ENCODE measurements at places on chromosomes 6 and 20.

GRCh38 chr6:11729076-11729475 is 49.5 kb downstream of the ADTRP start:
- DNase-seq, result peak; percentile 77

DNA sequence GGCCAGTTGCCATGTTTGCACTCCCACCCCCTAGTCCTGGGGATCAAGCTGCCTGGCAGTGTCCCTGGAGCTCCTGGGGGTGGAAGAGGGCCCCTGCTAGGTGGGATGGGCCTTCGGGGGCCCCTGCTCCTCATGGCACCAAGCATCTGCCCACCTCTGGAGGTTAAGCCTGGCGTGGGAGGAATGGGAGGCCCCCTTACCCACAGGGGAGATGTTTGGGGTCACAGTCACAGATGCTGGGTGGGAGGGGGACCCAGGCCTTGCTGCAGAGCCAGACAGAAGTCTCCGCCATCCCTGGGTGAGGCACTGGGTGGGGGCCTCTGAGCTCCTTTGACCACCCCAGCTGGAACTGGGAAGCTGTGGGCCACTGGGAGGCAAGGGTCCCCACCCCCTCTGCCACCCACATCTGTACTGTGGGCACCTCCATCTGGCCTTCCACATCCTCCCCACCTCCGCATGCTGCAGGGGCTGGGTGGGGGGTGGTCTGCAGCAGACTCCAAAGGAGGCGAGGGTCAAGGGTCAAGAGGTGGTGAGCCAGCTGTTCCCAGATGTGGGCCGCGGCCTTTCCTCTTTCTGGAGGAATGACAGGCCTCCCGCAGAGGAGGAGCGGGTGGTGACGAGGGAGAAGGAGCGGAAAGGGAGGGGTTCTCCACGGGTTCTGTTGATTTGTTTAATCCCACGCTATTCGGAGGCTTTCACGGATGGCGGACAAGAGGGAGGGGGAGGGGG is 41.5 kb downstream of the YTHDF1 start:
- no peak for DNase-seq

DNA sequence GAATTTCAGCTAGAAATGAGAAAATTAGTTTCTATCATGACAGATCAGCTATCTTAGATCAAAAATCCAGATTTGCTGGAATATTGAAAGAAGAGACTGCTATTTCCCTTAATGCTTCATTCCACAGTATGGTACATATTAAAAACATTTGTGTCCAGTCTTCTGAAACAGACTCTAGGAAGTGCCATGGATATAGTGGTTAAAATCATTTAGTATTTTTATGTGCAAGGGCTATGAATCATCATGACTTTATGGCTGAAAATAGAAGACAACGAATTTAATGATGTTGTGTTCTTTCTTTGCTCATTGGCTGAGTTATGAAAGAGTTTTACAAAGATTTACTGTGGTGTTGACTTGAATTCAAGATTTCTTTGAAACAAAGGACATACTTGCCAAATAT is 146.6 kb downstream of the ANKRD60 start:
- no peak for DNase-seq

DNA sequence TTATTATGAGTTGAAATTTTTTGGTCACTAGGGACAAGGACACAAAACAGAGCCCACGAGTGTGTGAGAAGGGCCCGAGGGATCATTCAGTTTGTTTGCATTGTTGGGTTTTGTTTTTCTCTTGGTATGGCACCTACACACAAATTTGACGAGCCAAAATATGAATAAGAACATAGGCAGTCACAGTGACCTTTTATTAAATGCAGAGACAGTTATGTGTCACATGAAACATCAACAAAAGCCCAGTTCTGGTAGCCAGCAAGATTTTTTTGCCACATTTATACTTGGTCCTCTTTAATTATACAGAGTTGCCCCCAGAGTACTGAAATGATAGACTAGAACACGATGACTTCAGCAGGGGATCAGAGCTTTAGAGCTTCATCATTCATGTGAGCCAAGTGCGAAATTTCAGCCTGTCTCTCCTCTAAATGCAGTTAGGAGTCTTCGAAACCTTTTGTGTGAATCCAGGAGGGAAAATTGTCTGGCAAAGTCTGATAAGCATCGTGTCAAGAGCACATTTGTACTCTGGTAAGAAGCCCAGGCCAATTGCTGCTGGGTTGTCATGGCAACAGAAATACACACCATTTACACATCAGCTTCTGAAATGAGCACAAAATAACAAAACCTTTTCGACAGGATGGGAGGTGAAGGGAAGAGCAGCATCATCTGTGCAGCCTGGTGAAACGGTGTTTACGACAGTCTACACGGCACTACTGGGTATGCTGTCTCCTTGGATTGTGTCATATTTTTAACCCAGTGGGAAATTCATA is 79.2 kb upstream of the RIPOR2 start:
- DNase-seq, result peak; percentile 56

DNA sequence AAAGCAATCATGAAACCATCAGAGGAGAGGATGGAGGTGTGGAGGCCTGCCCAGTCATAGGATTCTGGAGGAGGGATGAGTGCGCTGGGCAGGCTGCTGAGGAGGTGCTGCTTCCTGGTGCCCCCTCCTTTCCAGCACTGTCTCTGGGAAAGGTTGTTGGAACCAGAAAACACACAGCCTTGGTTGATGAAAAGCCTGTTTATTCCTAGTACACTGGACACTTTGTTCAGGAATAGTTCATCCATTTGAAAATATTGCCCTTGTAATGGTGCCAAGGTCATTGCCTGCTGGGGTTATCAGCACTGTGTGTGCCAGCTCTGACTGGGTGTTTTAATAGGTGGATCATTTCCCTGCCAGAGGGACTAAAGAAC is 83.7 kb upstream of the ARMC2 start:
- DNase-seq, result no peak

DNA sequence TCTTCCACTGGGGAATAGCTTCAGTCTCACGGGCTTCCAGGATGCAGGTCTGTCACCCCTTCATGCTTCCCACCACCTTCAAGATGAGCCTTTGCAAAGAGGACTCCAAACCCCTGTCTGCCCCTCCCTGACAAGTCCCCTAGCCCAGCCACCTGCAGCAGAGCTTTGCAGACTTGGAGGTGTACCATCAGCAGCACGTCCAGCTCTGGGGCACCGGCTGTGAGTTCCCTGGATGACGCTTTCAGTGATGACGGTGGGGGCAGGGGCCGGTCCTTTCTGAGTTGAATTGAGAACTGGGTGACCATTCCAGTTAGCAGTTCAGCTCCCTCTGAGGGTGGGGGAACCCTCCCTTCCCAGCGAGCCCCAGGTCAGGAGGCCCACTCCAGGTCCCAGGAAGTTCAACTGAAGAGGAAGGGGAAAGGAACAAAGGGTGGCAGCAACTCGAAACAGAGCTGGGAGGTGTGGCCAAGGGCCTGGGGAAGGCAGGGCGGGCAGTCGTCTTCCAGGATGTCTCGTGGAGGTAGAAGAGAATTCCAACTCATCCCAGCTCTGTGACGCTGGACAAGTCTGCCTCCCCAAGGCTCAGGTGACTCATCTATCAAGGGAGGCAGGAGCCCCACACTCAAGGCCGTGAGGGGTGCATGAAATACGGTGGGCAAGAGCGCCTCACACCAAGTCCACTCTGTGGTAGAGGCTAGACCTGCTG is 86.0 kb downstream of the PTPN1 start:
- no peak for DNase-seq

GRCh38 chr6:53410508-53411258 is 61.9 kb upstream of the ELOVL5 start:
- peak; percentile 70 for DNase-seq

- no peak for DNase-seq
Measured at GRCh38 chr6:151452750-151453427, 963 bp upstream of the RMND1 start.

- no peak for DNase-seq
Measured at GRCh38 chr20:63014710-63015109, 7.9 kb upstream of the BHLHE23 start.

DNA sequence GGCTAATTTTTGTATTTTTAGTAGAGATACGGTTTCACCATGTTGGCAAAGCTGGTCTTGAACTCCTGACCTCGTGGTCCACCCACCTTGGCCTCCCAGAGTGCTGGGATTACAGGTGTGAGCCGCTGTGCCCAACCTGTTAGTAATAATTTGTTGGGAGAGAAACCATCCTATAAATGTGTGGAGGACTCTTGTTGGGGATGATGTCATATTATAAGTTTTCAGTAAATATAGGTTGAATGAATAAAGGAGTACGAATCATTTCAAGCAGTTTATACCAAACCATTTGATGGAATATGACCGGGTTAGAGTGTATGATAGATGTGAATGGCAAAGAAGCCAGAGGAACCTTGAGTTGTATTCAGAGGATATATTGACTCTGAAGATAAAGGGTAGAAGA is 240.8 kb downstream of the SAMD5 start:
- DNase-seq, result no peak

DNA sequence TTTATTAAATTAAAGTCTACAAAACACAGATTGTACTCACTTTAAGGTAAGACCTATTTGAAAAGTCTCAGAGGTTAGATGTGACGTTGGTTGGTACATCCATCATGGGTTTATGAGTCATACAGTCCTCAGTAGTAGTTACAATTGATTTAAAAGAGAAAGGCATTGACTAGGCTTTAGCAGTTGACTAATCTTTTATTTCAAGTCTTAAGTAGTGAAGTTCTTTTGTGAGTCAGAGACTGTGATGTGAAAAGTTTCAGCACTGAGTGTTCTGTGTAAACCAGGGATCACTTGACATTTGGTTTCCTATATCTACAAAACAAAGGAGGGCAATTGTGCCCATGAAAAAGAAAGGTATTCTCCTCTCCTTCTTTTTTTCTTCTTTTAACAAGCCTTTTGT is 221.3 kb downstream of the GRIK2 start:
- no peak for DNase-seq

DNA sequence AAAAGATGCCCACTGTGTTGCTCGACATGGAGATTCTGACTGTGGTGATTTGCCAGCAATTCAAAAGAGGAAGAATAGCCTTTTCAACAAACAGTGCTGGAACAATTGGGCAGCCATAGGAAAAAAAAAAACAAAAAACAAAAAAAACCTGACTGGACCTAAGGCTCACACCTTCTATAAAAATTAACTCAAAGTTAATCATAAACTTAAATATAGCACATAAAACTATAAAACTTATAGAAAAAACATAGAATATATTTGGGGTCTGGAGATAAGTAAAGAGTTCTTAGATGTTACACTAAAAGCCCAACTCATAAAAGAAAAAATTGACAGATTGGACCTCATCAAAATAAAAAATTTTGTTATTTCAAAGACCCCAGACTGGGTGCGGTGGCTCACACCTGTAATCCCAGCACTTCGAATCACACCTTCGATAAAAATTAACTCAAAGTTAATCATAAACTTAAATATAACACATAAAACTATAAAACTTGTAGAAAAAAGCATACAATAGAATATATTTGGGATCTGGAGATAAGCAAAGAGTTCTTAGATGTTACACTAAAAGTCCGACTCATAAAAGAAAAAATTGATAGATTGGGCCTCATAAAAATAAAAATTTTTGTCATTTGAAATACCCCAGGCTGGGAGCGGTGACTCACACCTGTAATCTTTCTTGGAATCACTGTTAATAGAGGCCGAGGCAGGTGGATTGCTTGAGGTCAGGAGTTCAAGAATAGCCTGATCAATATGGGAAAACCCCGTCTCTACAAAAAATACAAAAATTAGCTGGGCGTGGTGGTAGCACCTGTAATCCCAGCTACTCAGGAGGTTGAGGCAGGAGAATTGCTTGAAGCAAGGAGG is 115.6 kb upstream of the FAM83B start:
- DNase-seq, result no peak

DNA sequence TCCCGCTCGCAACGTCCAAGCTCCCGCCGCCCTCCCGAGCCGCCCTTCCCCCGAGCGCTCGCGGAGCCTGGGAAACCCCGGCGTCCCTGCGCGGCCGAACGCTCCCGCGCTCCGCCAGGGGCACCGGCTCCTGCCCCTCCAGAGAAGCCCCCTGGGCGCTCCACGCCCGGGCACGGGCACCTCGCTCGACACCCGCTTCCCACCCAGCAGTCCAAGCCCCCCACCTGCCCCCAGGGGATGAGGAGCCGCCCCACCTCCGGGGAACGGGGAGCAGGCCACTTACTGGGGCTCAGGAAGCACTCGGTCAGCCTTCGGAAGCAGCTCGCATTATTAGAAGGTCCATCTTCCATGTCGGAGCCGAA is 1.4 kb downstream of the PDE10A start:
- DNase-seq, result no peak

- no peak for DNase-seq
Measured at GRCh38 chr20:36084897-36085613, 69.5 kb upstream of the EPB41L1 start.

- no peak for DNase-seq
Measured at GRCh38 chr6:149392093-149392492, 8.0 kb upstream of the SUMO4 start.

DNA sequence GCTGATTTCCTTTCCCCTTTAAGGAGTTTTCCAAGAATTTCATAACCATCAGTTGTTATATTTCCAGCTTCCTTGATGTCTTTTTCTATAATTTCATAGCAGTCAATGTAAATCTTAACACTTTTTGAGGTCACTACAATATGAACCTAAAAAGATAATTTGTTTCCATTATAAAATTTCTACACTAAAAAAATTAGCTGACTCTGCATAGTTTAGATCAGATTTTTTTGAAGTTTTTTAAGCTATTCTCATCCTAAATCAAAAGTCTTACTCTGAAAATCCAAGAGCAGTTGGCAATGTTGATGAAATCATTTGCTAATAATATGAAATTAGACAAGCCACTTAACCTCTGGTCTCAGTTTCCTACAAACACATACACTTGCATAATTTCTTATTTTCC is 96.8 kb downstream of the COL12A1 start:
- DNase-seq, result no peak

- no peak for DNase-seq
Measured at GRCh38 chr20:8362457-8362856, 230.4 kb downstream of the PLCB1 start.

- no peak for DNase-seq
Measured at GRCh38 chr6:99318566-99318965, 30.9 kb downstream of the FAXC start.
